NT2/D1 (cell line): ENCODE measurements at places on chromosomes 16 and 17.

- DNase-seq = no peak
Measured at GRCh38 chr17:61312406-61313295, 87.0 kb upstream of the TBX2 start.

DNA sequence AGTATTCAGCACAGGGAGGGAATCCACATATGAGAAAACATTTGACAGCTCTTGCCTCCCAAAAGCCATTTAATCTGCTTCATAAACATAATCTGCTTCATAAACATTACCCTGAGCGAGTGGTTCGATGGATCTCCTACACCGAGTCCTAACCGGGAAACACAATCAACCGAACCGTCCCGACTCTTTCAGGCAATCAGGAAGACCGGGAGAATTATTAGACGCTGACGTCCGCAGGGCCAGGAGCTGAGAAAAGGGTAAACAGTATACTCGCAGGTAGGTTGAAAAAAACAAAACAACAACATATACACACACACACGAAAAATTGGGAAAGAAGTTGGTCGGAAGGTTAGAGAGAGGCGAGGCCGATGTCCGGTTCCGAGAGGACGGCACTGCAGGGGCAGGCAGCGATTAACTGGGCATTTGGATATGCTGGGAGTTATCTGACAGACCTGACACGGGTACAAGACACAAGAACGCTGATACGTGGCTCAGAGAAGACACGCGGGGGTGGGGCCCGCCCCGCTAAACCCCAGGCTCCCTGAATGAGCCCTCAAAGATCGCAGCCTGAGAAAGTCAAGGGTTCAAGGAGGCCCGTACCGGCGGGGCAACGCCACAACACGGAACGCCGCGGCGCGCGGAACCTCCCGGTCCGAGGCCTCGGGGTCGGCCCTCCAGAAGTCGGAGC is 585 bp downstream of the AP1G1 start:
- DNase-seq = no peak

- no peak for DNase-seq
Measured at GRCh38 chr17:9894231-9894630, 10.8 kb downstream of the RCVRN start.

DNA sequence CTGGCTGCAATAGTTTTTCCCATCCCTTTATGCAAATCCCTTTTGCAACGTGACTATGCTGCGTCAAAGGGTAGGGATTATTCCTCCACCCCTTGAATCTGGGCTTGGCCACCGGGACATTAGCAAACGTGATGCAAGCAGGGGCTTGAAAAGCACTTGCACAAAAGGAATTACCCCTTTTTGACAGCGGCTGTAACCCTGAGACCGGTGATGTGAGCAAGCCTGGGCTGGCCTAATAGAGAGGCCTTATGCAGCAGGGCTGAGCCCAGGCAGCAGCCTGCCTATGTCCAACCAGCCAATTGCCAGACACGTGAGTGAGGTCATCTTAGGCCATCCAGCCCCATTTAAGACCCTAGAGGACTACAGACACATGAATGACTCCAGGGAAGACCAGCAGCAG is 30.4 kb upstream of the PAFAH1B1 start:
- no peak for DNase-seq

DNA sequence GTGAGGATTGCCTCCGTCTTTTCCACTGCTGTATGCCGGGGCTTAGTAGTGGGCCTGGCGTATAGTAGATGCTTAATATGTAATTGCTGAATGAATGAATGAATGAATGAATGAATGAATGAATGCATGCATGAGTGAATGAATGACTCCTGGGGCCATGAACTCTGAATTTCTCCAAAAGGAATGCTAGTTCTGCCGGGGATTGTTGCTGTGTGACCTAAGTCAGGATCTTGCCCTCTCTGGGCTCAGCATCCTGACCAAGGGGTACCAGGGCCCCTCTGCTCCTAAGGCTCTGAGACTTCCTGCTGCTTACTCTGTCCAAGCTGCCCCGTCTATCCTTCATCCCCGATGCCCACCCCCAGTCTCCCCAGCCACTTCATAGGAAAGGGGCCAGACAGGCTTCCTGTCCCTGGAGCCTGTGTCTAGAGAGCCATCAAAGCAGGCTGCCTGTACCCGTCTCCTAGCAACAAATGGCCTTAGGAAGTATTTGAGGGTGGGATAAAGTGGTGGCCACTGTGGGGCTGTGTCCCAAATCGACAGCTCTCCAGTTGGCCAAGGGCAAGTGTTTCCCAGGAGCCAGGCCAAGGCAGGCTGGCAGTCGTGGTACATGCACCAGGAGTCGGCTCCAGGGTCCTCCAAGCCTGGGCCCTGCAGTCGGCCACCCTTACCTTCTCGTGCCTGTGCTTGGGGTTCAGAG is 11.6 kb upstream of the MPRIP start:
- no peak for DNase-seq

GRCh38 chr16:22123759-22124490 is 31.6 kb downstream of the VWA3A start:
- DNase-seq = no peak

- DNase-seq = no peak
Measured at GRCh38 chr16:30996985-30997724, 12.1 kb downstream of the HSD3B7 start.

- DNase-seq = no peak
Measured at GRCh38 chr17:2517539-2517938, 5.9 kb upstream of the METTL16 start.

GRCh38 chr16:25011891-25012514 is 3.2 kb downstream of the ARHGAP17 start:
- DNase-seq = no peak

- no peak for DNase-seq
Measured at GRCh38 chr17:47844814-47845715, 4.0 kb upstream of the SCRN2 start.

DNA sequence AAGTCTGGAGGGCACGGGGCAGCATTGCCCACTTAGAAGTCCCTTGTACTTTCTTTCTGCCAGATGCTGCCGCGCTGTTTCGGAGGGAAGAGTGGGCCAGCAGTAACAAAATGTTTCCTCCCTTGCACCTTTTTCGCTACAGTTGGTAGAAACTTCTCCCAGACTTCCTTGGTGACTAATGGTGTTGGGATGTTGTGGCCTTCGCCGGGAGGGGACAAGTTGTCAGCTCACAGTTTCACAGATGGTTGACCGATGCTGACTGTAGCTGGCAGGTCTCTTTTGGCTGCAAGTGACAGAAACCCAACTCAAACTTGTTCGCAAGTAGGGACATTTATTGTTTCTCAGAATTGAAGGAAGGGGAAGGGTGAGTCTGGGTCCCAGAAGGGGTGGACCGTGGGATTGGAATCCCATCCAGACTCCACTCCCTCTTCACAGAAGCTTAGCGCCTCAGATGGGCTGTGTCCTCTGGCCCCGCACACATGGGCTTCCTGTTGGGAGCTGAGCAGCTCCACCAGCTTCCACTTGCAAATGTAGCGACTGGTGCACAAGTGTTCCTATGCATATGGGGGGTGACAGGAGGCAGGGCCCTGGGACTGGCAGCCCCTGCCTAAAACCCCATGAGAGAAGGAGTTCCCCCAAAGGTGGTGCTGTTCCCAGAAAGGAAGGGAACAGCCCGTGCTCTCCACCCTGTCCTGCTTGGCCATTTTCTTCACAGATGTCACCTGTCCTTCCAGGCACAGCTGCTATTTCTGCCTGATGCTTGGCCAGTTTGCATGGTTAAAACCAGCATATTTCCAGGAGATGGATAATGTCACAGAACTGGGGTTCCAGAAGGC is 30.9 kb upstream of the RPRML start:
- DNase-seq = no peak
